ENCODE measurements at places on chromosomes 5 and 9.

DNA sequence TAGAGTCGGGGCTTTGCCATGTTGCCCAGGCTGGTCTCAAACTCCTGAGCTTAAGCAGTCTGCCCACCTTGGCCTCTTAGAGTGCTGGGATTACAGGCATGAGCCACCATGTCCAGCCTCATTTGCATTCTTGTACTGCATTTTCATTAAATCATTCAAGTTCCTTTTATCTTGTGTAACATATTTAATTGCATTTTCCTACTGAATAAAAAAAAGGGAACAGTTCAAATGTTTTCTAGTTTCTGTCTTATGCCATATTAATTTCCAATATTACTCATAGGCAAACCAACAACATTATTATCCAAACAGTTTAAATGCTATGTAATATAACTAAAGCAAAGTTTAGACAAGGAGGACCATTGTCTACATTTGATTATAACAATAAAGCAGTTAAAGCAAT is 6.1 kb downstream of the SLC31A1 start:
- no peak for DNase-seq

- no peak for DNase-seq
Observed at GRCh38 chr5:128749136-128749898, 211.3 kb upstream of the FBN2 start.

GRCh38 chr5:124685404-124685930 is 61.0 kb downstream of the ZNF608 start:
- DNase-seq: no peak

GRCh38 chr5:494667-495255 is 29.5 kb downstream of the SLC9A3 start:
- DNase-seq: no peak

- no peak for DNase-seq
Observed at GRCh38 chr5:68114378-68115040, 101.0 kb upstream of the PIK3R1 start.

GRCh38 chr5:148384380-148384737 is 601 bp downstream of the FBXO38 start:
- peak; percentile 0 for DNase-seq

GRCh38 chr5:127761869-127762268 is 58.7 kb downstream of the CCDC192 start:
- no peak for DNase-seq

GRCh38 chr5:133921979-133922378 is 46.4 kb downstream of the C5orf15 start:
- peak; percentile 87 for DNase-seq

GRCh38 chr9:91664663-91665062 is 241.0 kb upstream of the NFIL3 start:
- no peak for DNase-seq

GRCh38 chr9:130639124-130639765 is 25.1 kb upstream of the PRDM12 start:
- no peak for DNase-seq

GRCh38 chr9:84874596-84874995 is 205.1 kb downstream of the NTRK2 start:
- no peak for DNase-seq

DNA sequence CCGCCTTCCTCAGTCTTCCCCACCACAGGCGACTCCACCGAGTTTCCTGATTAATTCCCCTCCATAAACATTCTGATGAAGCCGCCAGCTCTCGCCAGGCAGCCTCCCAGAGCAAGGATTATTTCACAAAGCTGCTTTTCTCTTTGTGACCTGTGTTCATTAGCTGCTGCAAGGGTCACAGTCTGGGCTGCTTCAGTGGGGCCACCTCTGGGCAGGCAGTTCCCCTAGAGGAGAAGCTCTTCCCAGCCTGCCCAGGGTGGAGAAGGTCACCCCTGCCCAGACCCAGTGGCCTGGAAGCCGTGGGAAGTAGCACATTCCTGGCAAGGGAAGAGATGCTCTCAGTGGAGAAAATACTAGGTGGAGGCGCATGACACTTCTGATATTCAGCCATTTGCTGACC is 58.4 kb upstream of the RAPGEF1 start:
- DNase-seq: no peak

- DNase-seq: no peak
Observed at GRCh38 chr5:15326932-15327331, 173.0 kb upstream of the FBXL7 start.

DNA sequence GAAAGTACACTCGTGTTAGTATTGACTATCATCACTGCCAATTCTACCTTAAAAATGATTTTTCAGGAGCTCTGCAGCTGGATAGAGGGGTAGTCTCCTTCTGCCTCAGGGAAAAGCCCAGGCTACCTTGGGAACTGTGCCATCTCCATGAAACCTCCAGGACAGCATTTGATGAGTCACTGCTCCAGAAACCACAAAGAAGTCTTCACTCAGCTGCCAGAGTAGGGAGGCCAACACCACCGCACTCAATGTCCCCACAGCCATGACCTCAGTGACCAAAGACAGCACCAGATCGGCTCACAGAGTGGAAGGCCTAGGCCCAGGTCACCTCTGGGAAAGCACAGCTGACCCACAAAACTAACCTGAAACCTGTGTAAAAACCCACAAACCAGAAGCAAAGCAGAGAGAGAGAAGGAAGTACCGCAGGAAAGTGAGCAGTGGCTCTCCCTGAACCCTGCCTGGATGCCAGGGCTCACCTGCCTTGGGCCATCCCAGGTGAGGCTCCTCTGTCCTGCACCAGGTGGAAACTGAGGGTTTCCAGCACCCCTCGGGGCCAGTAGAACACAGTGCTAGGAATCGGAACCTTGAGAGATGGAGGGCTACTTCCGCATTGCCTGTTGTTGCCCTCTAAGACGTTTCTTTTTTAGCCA is 30.0 kb downstream of the S1PR3 start:
- no peak for DNase-seq

DNA sequence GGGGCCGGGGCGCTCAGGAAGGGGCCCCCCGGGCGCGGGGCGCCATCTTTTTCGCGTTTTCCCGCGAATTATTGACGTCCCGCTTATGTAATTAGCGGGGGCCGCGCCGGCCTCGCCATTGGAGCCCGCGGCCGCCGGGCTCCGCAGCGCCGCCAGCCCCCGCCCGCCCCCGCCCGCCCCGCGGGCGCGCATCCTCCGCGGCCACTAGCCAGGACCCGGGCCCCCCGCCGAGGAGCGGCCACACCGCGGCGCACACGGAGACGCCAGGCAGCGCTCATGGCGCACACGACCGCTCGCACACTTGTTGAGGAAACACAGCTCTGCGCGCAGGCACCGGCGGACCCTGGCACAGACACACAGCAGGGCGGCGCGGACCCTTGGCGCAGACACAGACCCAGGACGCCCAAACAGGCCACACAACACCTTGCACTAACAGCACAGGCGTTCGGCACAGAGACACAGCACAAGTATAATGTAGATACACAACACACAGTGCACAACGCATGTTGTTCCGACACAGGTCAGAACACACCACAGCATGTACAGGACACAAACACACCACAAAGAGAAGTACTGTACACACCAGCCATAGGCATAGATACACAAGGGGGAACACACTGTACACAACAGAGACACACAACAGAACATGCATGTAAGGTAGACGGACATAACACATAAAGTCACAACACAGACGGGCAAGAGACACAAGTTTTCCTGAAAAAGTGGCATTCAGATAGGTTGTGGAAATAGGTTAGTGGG is 467 bp upstream of the PHF19 start:
- peak; percentile 88 for DNase-seq

DNA sequence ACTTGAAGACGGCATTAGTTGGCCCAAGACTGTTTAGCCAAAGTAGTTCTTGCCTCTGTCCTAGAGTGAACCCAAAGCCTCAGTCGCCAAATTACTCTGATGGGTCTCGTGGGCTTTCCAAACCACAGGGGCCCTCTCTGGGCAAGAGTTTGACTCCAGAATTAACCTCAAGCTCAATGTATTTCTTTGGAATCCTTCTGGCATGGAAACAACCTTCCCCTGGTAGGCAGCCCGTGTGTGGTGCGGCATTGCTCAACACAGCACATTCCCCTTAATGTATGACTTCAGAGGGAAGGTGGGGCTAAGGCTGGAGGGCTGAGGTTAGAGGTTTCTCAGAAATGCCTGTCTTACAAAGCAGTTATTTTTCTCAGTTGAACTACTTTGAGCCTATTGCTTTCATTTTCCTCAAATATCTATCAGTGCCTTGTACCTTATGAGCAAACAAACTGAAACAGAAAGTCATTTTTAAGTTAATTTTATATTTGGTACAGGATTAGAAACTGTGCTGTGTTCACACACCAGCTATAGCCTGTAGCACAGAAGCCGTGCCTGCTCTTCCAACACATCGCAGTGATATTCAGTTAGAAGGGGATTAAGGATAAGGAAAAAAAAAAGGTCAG is 123.9 kb upstream of the HAPLN1 start:
- DNase-seq: no peak

DNA sequence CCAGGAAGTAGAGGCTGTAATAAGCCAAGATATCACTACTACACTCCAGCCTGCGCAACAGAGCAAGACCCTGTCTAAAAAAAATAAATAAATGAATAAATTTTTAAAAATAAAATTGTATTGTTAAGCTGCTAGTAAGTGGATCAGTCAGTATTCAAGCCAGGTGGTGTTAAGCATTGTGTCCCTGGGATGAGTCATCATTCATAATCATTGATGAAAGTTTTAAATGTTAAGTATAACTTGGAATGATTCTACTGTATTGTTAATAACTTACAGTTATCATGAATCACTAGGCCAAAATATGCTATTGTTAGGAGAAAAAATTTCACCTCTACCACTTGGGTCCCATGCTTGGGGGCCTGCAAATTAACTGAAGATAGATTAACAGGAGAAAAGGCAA is 38.2 kb downstream of the MED10 start:
- DNase-seq: no peak

GRCh38 chr5:170382790-170383189 is 6.4 kb downstream of the KCNMB1 start:
- no peak for DNase-seq

GRCh38 chr9:32430720-32431119 is 46.3 kb downstream of the ACO1 start:
- no peak for DNase-seq

GRCh38 chr5:171593401-171593800 is 174.0 kb downstream of the FGF18 start:
- DNase-seq: no peak

GRCh38 chr5:142826741-142827492 is 56.7 kb downstream of the ARHGAP26 start:
- DNase-seq: no peak

- DNase-seq: no peak
Observed at GRCh38 chr5:126846344-126846743, 69.4 kb downstream of the LMNB1 start.

DNA sequence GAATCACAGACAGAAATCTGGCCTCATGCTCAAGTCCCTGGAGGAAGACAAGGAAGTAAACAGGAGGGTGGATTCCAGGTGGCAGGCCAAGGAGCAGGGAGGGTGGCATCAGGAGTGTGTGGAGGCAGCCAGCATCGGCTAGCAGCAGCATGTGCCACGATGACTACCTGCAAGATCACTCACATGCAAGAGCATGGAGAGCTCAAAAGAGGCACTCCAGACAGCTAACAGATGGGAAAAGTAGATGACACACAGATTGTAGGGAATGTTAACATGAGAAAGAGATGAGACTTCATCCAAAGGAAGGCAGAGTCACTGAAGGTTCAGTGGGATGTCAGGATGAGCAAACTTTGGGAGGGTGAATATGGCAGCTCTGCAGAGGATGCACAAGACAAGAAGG is 104.3 kb downstream of the SEMA5A start:
- no peak for DNase-seq

- no peak for DNase-seq
Observed at GRCh38 chr5:92800365-92800764, 780.7 kb downstream of the NR2F1-AS1 start.

- DNase-seq: no peak
Observed at GRCh38 chr5:131994533-131995226, 16.8 kb downstream of the ACSL6 start.

DNA sequence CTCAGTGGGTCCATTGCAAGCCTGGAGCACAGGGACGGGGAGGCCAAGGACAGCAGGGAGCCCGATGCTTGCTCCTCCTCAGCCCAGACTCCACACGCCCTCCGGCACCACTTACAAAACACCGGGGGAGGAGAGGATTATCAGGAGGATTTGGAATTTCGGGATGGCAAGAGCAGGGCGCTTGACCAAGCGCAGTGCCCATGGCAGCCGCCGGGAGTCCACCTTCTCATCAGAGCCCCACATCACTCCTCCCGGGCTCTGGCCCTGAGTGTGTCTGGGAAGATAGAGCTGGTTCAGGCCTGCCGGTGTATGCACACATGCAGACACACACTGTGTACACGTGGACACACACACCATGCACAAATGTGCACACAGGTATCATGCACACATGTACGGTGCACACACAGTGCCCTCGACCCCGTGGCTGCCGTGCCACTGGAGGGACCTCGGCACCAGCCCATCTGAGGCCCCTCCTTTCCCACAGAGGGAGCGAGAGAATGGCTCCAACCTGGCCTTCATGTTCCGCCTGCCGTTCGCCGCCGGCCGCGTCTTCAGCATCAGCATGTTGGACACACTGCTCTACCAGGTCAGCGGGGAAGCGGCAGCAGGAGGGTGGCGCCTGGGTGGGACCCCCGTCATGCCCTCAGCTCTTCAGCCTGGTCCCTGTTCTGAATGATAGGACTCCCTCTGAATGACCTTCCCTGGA is 81.7 kb downstream of the KCNT1 start:
- no peak for DNase-seq

- no peak for DNase-seq
Observed at GRCh38 chr5:31845361-31845760, 206.4 kb downstream of the PDZD2 start.

GRCh38 chr5:123351240-123351639 is 72.0 kb downstream of the CEP120 start:
- no peak for DNase-seq

DNA sequence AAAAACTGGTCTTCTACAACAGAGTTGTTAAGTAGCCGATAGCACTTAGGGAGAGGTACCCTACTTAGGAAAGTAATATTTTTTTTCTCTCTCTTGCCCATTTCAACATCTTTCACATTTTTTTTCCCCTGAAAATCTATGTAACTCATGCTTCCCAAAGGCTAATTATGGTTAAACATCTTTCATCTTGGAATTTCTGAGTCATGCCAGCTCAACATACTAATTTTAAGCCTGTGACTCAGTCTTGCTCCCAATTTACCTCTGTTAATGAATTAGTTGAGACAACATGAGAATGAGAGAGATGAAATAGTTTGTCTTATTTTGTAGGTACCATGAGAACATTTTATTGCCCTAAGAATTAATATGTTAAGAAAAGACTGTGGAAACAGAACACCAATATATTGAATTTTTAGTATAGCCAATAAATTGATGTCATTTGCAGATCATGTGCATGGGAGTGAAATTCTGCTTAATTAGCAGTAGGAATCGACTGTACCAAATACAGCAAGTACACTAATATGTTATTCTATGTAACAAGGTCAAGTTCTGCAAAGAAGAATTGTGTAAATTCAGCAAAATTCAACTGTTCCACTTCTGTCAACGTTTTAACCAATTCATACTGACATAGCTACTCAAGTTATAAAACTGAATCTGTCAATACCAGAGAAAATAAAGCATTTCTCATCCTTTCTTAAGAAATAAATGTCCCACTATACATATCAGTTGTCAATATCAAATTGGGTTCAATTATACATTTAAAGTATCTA is 550.0 kb downstream of the PTPRD start:
- no peak for DNase-seq
